Astrocyte of the hippocampus (primary cell): ENCODE measurements at places on chromosomes 6 and 20.

GRCh38 chr20:43787937-43788336 is 61.1 kb upstream of the GTSF1L start:
- DNase-seq, result no peak

- peak; percentile 39 for DNase-seq
Measured at GRCh38 chr6:152636021-152636608, 1.0 kb downstream of the SYNE1 start.

DNA sequence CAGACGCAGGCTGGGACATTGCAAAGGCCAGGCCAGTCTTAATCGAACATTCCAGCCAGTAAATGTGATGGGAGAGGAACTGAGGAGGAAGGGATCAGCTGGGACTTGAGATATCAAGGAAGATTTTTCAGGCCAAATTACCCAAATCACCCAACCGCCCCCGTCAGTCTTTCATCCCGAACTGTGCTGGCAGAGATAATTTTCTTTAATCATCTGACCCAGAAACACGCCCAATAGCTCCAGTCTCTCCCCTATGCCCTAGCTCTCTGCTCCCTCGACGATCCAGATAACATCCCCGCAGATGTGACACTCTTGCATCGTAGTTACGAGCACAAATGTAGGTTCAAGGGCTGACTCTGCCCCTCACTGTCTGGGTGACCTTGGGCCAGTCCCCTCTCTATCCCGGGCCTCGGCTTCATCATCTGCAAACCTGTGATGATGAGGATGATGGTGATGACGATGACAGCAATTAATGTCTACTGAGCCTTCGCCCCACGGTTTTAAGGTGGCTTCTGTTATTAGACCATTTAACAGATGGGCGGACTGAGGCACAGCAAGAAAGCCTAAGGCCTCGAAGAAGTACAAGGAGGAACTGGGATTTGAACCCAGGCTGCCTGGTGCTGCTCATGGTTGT is 118.6 kb downstream of the PREX1 start:
- DNase-seq, result no peak

DNA sequence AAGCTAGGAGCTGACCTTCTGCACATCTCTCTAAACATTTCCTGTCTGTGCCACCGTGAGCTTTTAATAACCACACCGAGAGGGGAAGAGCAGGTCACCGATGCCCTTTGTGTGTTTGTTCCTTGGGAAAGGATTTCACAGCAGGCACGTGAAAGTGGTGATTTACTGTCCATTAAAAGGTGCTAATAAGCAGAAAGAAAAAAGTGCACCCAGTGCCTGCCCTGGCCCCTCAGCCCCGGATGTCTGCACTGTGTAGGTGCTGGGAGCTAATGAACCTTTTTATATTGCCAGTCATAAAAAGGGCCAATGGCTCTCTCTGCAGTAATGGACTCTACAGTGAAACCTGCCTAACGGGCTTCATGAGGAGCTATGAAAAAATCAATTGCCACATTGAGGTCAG is 312.6 kb downstream of the C6orf118 start:
- DNase-seq, result no peak

GRCh38 chr6:84775751-84776150 is 11.4 kb upstream of the TBX18 start:
- no peak for DNase-seq

DNA sequence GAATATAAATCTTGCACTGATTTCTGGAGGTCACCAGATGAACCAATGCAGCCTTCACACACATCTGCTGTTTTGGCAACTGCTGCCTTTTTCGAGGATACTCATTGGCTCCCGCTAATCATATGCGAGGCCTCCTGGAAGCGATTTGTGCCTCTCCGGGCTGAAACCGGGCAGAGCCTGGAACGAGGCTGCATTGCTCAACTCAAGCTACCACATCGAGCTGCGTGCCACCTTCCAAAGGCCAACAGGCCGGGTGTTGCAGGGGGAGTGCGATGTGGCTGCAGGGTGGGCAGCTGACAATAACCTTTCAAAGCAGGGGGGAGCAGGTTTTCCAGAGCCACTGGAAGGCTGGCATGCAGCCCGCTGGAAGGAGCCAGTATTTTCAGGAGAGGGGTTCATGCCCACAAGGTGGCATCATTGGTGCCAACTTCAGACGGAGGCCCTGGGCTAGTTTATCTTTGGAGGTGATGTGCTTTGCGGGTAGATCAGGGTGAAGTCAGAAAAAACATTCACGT is 122.6 kb upstream of the IFNGR1 start:
- peak; percentile 36 for DNase-seq

- no peak for DNase-seq
Measured at GRCh38 chr20:40192529-40192928, 496.5 kb downstream of the MAFB start.

- no peak for DNase-seq
Measured at GRCh38 chr6:161921602-161922395, 647.9 kb upstream of the AGPAT4 start.

- DNase-seq, result no peak
Measured at GRCh38 chr6:143127941-143128680, 67.4 kb downstream of the AIG1 start.

DNA sequence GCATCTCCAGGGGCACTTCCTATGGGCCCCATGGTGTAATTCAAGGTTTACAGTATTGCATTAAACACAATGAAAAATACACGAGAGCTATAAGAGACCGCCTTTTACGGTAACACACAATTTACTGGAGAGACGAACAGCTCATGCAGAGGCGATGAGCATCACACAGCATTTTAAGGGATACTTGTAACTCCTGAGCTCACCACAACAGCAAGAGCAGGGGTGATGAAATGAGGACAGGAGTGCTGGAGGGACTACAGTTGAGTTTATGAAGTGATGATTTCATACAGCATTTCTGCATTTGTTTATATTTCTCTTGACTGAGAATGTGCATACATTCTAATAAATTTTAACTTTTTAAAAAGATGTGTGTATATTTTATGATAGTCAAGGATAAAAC is 113.9 kb downstream of the WDR27 start:
- no peak for DNase-seq

GRCh38 chr6:161318456-161318855 is 44.6 kb upstream of the AGPAT4 start:
- DNase-seq, result peak; percentile 63

- no peak for DNase-seq
Measured at GRCh38 chr6:70113171-70113570, 189.7 kb downstream of the COL9A1 start.

DNA sequence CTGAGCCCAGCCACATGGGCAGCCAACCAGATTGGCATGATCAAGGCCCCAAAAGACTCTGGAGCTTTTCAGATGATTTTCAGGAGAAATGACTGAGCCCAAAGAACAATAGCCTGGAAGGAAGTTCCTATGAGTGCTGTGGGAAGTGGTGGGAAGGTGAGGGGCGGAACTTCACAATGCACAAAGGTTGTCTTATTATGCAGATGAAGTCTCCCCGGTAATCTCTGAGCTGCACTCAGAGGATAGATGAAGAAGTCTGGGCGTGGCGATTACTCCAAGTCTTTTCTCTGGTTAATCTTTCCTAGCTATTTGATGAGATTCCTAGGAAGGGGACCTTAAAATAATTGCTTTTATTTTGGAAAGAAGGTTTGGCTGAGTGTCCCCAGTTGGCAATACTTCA is 36.9 kb downstream of the LBP start:
- DNase-seq, result no peak

DNA sequence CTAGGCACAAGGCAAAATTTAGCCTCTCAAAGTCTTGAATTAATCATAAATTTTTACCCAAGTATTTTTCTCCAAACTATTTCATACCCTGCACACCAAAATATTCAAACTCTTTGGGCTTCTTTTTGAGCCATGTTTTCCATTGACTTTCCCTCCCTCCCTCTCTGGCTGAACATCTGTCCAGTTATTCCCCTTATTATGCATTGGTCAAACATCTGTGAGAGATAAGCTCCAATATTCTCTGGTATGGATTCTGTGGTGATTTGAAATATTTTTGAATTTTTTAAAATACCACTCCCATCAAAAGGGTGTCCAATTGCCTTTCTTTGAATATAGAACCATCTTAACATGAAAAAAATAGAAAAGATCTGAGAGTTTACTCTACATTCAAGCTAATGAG is 244.2 kb downstream of the RFPL4B start:
- no peak for DNase-seq

DNA sequence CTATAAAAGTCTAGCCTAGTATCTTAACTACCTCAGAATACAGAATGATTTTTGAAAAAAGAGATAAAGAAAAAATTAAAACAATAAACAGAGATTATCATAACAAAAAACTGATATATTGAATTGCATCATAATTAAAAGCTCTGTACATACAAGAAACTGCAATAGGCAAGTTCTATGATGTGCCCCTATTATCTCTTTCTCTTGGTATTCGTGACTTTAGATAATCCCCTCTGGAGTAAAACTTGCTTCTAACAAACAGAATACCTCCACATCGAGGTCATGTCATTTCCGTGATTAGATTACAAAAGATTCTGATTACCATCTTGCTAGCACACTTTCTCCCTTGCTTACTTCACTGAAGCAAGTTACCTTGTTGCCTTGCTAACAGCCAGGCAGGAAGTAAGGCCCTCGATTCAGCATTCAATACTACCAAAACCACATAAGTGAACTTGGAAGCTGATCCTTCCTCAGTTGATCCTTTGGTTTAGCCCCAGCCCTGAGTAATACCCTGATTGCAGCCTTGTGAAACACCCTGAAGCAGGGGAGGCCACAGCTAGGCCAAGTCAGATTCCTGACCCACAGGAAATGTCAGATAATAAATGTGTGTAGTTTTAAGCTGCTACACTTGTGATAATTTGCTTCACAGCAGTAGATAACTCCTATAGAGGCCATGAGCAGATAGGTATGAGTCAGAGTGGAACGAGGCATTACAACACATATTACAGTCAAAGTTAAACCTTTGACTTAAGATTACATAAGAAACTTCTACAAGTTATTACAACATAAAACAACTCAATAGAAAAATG is 53.7 kb upstream of the TMX4 start:
- peak; percentile 39 for DNase-seq

GRCh38 chr20:38290829-38291814 is 12.8 kb upstream of the BPI start:
- DNase-seq, result peak; percentile 87

DNA sequence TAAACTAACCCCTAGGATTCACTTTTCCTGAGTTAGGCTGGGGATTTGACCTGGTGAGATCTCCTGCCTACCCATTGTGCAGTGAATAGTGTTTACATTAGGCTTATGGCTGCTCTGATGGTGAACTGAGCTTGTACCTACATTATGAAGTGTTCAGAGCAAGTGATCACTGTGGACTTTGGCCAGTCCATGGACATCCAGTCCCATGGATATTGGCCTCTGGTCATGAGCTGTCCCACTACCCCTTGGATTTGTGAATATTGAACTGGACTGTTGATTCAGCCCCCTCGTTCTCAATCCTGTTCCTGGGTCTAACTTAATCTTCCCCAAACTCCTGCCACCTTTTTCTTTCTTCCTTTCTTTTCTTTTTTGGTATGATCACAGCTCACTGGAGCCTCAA is 13.8 kb downstream of the ASIP start:
- DNase-seq, result no peak

- DNase-seq, result peak; percentile 87
Measured at GRCh38 chr6:13413466-13413862, 73.9 kb downstream of the GFOD1 start.

GRCh38 chr6:146357578-146358430 is 185.8 kb upstream of the RAB32 start:
- DNase-seq, result peak; percentile 86

DNA sequence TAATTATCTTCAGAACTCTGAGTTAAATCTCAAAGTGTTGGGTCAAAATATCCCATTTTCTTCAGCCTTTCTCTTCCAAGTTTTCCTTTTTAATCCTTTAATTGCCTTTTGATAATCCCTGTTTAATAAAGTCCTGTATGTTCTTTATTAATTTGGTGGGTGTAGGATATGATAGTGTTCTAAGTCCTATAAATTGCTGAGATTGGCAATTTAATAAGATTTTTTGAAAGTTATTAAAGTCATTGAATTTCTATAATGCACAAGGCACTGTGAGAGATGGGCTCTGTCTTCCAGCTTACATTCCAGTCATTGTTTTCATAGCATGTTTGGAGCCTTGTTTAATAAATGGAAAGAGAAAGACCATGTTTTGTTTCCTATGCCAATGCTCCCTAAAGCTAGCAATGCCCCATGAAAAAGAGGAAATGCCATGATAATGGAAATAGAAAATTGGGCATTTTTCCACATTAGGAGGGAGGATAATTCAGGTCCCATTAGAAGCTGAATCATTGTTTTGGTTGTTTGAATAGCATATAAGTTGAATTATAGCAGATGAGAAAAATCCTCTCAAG is 404.8 kb downstream of the CD109 start:
- DNase-seq, result no peak

- DNase-seq, result no peak
Measured at GRCh38 chr6:11495565-11496145, 41.9 kb upstream of the TMEM170B start.

- no peak for DNase-seq
Measured at GRCh38 chr20:41664584-41664983, 46.4 kb upstream of the CHD6 start.

GRCh38 chr20:64077094-64077493 is 2.2 kb downstream of the RGS19 start:
- no peak for DNase-seq

DNA sequence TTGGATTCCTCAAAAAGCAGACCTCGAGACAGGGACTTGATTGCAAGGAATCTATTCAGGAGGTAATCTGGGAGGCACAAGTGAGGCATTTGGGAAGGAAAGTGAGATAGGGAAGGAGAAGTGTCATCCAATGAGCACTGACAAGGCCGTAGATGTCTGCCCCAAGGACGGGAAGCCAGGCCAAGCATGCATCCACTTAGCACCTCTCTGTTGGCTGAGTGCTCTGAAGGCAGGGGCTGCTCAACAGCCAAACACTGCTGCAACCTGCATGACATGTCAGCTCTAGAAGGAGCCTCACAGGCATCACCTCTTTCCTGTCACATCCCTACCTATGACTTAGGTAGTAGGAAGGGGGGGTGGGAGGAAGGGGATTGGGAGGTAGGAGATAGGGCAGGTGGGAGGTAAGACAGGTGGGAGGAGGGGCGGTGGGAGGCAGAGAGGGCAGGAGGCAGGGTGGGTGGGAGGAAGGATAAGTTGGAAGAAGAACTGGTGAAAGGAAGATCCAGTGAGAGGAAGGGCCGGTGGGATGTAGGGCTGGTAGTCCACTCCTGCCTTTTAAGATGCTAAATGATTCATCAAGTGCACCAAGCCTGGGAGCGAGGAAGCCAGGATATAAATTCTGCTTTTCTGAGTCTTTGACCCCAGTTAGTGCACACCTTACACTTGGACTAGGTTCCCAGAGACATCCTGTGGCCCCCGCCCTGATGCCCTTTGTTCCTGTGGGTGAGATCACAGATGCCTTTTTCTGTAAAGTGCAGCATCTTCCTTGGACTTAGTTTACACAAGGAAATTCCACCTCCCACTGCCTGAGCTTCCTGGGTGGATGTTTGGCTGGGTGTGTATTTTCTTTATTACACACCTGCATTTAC is 83.8 kb upstream of the NXT1 start:
- no peak for DNase-seq

GRCh38 chr20:33099843-33100538 is 20.5 kb downstream of the BPIFB4 start:
- no peak for DNase-seq
